ENCODE measurements at places on chromosomes 1 and 21. TPM values are rescaled to one million over a fixed set of nuclear protein-coding genes. Genes with fewer than 3 reads are reported as not detected.

FGGY gene
- total RNA-seq: 8.1 TPM

HES2 gene
- total RNA-seq: 0.19 TPM

VAV3 gene
- total RNA-seq: 5.5 TPM

SYDE2 gene
- 1.4 TPM for total RNA-seq

TNFRSF18 gene
- total RNA-seq: 250 TPM

ATF6 gene
- 23.6 TPM for total RNA-seq

STUM gene
- not detected for total RNA-seq

CIART gene
- total RNA-seq: 6.0 TPM

KRTAP10-2 gene
- not detected for total RNA-seq

DNTTIP2 gene
- 89.9 TPM for total RNA-seq

LCE6A gene
- total RNA-seq: not detected

CYP4A11 gene
- not detected for total RNA-seq

PDIK1L gene
- 18.7 TPM for total RNA-seq

TMEM81 gene
- total RNA-seq: 3.6 TPM

VANGL2 gene
- 0.02 TPM for total RNA-seq

ETV3L gene
- total RNA-seq: not detected

MSH4 gene
- total RNA-seq: 0.33 TPM

CATSPERE gene
- 0.14 TPM for total RNA-seq

INSRR gene
- 0.68 TPM for total RNA-seq

ASCL5 gene
- total RNA-seq: not detected

LRRN2 gene
- 0.05 TPM for total RNA-seq

SPRR3 gene
- not detected for total RNA-seq

C1orf226 gene
- not detected for total RNA-seq

S100A3 gene
- not detected for total RNA-seq

ANKRD45 gene
- total RNA-seq: not detected

LORICRIN gene
- total RNA-seq: not detected

CCDC30 gene
- total RNA-seq: 0.68 TPM

NTNG1 gene
- total RNA-seq: not detected

HORMAD1 gene
- not detected for total RNA-seq

BCL2L15 gene
- total RNA-seq: 0.40 TPM

Measured in activated CD4-positive, alpha-beta T cell treated with anti-CD3 and anti-CD28 coated beads, Interleukin-2, amount 10 ng/mL, durations not matched to agents 24 days and 14 days (primary cell).